ENCODE measurements at places on chromosomes 1 and 21. TPM values are rescaled to one million over a fixed set of nuclear protein-coding genes. Genes with fewer than 3 reads are reported as not detected.

- peak overlapping the region; percentile 97 for H3K27ac ChIP-seq
- H3K4me3 ChIP-seq, result peak overlapping the region; percentile 95
- H3K4me1 ChIP-seq, result peaks cover 50% of the 10 kb centered on the region
- H3K36me3 ChIP-seq, result peaks cover 9% of the 10 kb centered on the region
- DNase-seq, result no peak
Observed at GRCh38 chr1:40690771-40691537, 550 bp upstream of the NFYC start.

PCAT6 gene
- not detected for polyA plus RNA-seq

ZBTB8A gene
- polyA plus RNA-seq, result not detected

DNA sequence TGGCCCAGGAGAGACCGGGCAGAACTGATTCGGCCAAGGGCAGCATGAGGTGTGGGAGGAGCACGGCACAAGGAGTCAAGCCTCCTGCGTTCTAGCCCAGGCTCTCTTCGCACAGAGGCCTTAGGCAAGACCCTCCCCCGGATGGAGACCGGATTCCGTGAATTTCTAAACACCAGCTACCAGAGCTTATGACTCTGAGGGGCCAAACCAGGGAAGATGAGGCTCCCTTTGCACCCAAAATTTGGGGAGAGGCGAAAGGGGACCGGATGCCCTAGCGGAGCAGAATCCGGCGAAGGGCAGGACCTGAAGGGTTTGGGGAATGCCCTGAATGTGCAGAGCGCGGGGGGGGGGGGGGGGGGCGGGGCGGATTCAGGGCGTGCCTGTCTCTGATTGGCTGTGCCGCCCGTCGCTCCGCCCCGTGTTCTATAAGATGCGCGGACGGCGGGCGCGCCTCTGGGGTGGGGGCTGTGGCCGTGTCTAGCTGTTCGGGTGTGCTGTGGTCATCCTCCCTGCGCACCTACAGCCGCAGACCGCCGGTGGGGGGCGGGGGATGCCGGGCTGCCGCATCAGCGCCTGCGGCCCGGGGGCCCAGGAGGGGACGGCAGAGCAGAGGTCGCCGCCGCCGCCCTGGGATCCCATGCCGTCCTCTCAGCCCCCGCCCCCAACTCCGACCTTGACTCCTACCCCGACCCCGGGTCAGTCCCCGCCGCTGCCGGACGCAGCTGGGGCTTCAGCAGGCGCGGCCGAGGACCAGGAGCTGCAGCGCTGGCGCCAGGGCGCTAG lies at the start of gene TRNP1:
TRNP1 (plus strand) TSS at position 456 of the 783 bp plus-strand sequence; CDS start at position 551, 95 bp downstream.
- no peak within 1 kb of the TSS for H3K27ac ChIP-seq
- peaks cover 21% of the 10 kb centered on the region for H3K27me3 ChIP-seq
- no peaks in the 10 kb centered on the region for H3K36me3 ChIP-seq
- peak; percentile 66 for DNase-seq
- H3K4me3 ChIP-seq, result peak within 1 kb of the TSS; percentile 82

DNA sequence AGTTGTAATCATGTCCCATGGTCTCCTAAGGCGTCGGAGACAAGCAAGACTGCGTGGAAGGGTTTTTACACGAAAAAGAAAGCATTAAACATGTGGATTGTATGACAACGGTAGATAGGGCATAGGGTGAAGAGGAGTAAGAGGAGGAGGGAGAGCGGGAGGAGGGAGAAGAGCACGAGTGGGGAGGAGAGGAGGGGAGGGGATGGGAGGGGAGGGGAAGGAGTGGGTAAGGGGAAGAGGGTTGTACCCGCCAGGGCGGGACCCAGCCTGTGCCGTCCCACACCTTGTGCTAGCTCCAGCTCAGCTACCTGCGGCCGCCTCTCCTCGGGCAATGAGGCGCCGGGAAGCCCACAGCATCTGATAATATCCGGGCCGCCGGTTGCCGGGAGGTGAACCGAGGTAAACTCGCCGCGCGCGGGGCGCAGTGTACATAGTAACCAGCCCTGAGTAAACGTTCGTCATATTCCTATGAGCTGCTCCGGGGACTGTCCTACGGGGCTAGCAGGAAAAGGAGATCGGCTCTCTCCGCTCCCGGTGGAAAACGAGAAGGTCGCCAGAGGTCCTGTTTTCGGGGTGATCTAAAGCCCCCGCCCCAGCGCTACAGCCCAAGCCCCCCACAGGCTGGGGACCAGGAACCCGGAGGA lies 449 bp upstream of the RCAN3 start:
- peaks cover 21% of the 10 kb centered on the region for H3K27me3 ChIP-seq
- no peaks in the 10 kb centered on the region for H3K36me3 ChIP-seq
- peak overlapping the region; percentile 88 for H3K4me3 ChIP-seq
- peak; percentile 57 for DNase-seq
- H3K27ac ChIP-seq, result peak overlapping the region; percentile 86

RNU1-3 gene
- not detected for polyA plus RNA-seq

- peaks cover 15% of the 10 kb centered on the region for H3K27me3 ChIP-seq
- H3K36me3 ChIP-seq, result no peaks in the 10 kb centered on the region
- no peak within 1 kb of the TSS for H3K27ac ChIP-seq
- H3K4me3 ChIP-seq, result no peak within 1 kb of the TSS
- DNase-seq, result no peak
Observed at GRCh38 chr21:26967062-26967913, at the start of gene ADAMTS5. Gene ADAMTS5, minus strand, starts transcription at chr21:26967088. Its CDS starts 697 bp downstream, at chr21:26966391.

- no peak overlapping the region for H3K27ac ChIP-seq
- H3K36me3 ChIP-seq, result no peaks in the 10 kb centered on the region
- H3K27me3 ChIP-seq, result peaks cover 17% of the 10 kb centered on the region
- peak overlapping the region; percentile 65 for H3K4me3 ChIP-seq
- H3K4me1 ChIP-seq, result peaks cover 27% of the 10 kb centered on the region
- no peak for DNase-seq
Observed at GRCh38 chr21:46096596-46097335, 1.1 kb upstream of the COL6A2 start.

DNA sequence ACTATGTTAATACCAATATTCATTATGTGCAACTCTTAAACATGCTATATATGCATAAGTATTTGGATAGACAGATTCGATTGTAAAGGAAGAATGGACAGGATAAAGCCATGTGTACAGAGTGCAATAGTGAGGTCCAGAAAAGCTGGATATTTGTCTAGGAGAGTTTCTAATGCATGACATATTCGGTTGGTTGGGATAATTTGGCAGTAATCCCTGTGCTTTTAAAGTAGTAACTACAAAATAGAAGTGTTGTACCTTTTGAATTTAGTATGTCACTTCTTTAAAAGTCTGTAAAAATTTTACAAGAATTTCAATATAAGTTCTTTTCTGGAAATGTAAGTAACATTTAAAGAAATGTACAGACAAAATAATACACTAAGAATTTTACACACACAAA lies 774.5 kb downstream of the USP25 start:
- H3K27ac ChIP-seq, result no peak overlapping the region
- H3K27me3 ChIP-seq, result no peaks in the 10 kb centered on the region
- no peak for DNase-seq
- H3K4me1 ChIP-seq, result no peaks in the 10 kb centered on the region
- H3K4me3 ChIP-seq, result no peak overlapping the region

- H3K27ac ChIP-seq, result no peak overlapping the region
- no peaks in the 10 kb centered on the region for H3K4me1 ChIP-seq
- peaks cover 2% of the 10 kb centered on the region for H3K27me3 ChIP-seq
- no peak for DNase-seq
Observed at GRCh38 chr1:29317063-29317915, 81.0 kb downstream of the PTPRU start.

GRCh38 chr1:245645894-245646293 lies 491.1 kb downstream of the KIF26B start:
- H3K4me1 ChIP-seq, result peaks cover 7% of the 10 kb centered on the region
- H3K4me3 ChIP-seq, result no peak overlapping the region
- H3K27me3 ChIP-seq, result peaks cover 3% of the 10 kb centered on the region
- no peak for DNase-seq
- H3K27ac ChIP-seq, result no peak overlapping the region

- no peaks in the 10 kb centered on the region for H3K4me1 ChIP-seq
- no peak overlapping the region for H3K27ac ChIP-seq
- H3K36me3 ChIP-seq, result no peaks in the 10 kb centered on the region
- no peak overlapping the region for H3K4me3 ChIP-seq
- H3K27me3 ChIP-seq, result no peaks in the 10 kb centered on the region
Observed at GRCh38 chr1:192654591-192655251, 18.8 kb downstream of the RGS13 start.

- no peaks in the 10 kb centered on the region for H3K4me1 ChIP-seq
- peaks cover 2% of the 10 kb centered on the region for H3K27me3 ChIP-seq
- H3K4me3 ChIP-seq, result no peak overlapping the region
Observed at GRCh38 chr1:240602189-240602588, 9.8 kb downstream of the GREM2 start.
